ENCODE measurements at places on chromosomes 4 and X.
A peak's percentile ranks its signal among the peaks of the same experiment; 100 is the strongest.

GRCh38 chr4:166259081-166259480 lies 386.0 kb downstream of the TLL1 start:
- no peak for DNase-seq

DNA sequence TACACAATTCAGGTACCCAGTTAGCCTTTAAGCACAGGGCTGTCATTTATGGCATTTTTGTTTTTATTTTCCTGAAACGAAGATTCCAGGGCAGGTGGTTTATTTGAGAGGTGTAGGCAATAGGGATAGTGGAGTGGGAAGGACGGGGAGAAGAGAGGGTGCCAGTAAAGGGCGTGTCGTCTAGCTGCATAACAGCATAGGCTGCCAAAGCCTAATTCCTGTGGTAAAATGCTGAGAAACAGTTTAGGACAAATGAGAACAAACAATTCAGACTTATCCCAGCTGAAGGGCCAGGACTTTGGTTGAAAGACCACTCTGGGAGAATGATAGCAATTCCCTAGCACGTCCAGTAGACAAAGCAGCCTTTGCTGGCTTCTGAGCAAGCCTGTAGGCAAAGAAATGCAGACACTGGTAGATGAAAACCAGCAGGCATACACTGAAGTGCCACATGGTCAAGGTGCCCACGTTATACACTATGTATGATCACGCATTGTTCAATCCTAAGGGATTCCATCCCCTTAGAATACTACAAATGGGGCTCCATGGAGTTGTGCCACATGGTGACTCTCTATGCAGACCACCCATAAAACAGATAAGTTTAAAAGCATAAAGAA lies 70.6 kb downstream of the PKD2 start:
- no peak for DNase-seq

DNA sequence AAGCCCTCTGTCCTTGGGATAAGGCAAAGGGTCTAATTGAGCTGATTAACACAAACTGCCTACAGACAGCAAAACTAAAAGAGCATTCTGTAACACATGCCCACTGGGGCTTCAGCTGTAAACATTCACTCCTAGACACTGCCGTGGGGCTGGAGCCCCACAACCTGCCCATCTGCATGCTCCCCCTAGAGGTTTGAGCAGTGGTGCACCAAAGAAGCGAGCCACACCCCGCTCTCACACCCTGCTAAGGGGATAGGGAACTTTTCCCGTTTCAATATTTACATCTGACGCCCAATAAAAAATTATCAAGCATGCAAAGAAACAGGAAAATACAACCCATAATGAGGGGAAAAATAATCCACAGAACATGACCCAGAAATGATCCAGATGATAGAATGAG lies 46.9 kb upstream of the HSD17B10 start:
- peak; percentile 41 for DNase-seq

- DNase-seq = no peak
Measured at GRCh38 chr4:2296631-2297601, 35.0 kb upstream of the MXD4 start.

DNA sequence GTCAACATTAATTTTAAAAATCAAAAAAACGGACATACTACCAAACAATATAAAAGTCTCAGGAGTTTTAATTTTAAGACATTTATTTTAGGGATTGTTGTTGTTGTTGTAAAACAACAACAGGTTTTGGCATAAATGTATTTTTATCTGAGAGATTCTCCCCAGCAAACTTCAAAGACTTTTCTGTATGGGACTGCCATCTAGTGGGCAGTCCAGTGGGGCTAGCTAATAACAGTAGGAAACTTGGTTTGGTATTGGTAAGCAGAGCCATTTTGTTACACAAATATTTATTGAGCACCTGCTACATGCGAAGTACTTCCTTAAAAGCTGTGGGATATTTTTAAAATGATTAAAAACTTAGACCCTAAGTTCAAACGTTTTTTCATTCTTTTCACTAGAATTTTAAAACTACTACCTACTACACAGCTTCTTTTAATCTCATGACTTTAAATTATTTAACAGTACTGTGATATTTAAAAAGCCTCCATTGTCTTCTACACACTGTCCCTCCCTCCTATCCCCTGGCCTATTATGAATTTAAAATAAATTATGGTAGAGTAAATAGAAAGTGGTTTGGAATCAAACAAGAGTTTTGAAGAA lies 1028.4 kb upstream of the INTU start:
- DNase-seq = no peak

- DNase-seq = no peak
Measured at GRCh38 chr4:188332265-188332664, 193.0 kb downstream of the TRIML1 start.

GRCh38 chrX:45714866-45715265 lies 514.2 kb upstream of the DIPK2B start:
- DNase-seq = no peak

DNA sequence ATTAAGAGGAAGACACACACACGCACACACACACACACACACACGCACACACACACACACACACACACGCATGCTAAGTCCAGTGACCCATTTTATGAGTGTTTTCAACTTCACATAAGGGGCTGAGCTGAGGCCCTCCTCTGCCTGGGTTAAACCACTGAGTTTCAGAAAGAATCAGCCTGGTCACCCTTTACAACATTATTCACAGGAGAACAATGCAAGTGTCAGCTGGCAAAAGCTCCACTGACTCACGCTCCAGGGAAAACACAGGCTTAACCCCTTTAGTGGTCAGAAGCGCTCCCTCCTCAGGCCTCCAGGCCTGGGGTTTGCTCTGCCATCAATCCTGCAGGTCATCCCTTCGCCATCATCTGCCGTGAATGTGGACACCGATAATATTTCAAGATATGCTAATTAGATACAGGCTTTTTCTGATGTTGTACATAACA lies 46.9 kb downstream of the ACOX3 start:
- DNase-seq = no peak

- no peak for DNase-seq
Measured at GRCh38 chr4:142447009-142447408, 399.1 kb downstream of the INPP4B start.

- DNase-seq = no peak
Measured at GRCh38 chrX:133561251-133561650, 146.0 kb upstream of the GPC4 start.

DNA sequence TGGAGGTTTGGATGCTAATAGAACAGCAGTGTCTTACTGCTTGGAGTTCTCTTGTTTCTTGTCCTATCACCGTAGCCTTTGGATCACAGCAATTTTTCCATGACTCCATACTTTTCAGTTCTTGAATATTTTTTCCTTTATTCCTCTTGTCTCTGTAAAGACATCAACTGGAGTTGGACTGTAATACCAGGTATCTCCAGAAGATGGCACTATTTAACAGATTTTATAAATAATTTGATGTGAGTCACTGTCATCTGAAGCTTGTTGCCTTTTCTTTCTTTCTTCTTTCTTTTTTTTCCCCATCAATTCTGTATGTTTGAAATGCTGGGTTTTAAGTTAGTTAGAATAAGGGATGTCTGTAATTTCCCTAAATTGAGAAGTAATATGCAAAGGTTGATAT lies 24.1 kb downstream of the HPRT1 start:
- DNase-seq = no peak

GRCh38 chr4:71533121-71533520 lies 194.3 kb downstream of the SLC4A4 start:
- no peak for DNase-seq

DNA sequence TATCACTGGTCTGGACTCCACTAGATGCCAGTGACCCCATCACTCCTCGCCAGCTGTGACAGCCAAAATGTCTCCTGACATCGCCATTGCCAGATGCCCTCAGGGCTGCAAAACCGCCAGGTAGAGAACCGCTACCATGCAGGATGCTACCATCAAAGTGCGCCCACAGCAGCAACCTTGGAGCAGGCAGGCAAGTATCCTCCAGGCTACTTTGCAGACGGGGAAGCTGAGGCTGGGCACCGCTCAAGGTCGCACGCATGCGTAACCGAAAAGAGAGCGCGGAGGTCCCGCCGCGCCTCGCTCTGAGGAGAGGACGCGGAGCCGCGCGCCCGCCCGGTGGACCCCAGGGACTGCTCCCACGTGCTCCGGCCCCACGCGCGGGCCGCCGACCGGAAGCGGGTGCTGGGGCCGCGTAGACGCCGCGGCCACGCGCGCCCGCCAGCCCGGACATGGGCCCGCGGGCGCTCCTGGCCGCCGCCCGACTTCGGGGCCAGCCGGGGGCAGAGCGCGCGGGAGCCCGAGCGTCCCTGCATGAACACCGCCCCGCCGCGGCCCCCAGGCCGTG lies at the start of gene STS:
STS (plus strand) TSS at position 300 of the 565 bp plus-strand sequence. CDS start 105,488 bp downstream, outside the sequence.
- DNase-seq = peak; percentile 51

DNA sequence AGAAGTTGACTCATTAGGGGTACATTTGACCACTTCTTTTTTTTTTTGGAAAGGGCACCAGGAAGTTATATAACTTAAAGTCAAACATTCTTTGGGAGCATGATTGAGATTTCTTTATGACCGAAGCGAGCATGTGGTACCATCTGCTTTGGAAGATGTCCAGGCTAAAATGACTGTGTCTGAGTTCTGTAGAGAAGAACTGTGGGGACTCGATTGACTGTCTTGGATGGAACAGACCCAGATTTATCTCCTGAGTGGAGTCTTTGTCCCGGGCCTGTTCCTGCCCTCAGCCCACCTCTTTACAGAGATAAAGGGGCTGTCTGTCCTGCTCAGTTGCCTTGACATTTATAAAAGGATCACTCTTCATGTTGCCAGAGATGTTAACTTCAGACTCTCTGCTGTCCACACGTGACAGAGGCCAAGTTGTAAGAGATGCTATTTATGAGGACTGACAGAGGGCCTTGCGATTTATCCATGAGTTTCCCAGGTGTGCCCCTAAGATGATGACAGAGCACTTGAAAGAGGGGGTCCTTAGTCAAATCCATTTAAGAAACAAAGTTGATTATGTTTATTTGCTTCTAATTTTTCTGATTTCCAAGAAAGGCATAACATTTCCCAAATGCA lies 16.8 kb downstream of the SMIM20 start:
- DNase-seq = no peak

- no peak for DNase-seq
Measured at GRCh38 chr4:787561-787981, 38.4 kb downstream of the CPLX1 start.

DNA sequence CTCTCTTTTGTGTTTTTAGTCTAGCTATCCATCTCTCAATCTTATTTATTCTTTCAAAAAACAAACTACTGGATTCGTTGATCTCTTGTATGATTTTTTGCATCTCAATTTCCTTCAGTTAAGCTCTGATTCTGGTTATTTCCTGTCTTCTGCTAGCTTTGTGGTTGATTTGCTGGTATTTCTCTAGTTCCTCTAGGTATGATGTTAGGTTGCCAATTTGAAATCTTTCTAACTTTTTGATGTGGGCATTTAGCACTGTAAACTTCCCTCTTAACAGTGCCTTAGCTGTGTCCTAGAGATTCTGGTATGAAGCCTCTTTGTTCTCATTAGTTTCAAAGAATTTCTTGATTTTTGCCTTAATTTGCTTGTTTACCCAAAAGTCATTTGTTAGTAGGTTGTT lies 15.2 kb upstream of the NEXMIF start:
- DNase-seq = no peak

DNA sequence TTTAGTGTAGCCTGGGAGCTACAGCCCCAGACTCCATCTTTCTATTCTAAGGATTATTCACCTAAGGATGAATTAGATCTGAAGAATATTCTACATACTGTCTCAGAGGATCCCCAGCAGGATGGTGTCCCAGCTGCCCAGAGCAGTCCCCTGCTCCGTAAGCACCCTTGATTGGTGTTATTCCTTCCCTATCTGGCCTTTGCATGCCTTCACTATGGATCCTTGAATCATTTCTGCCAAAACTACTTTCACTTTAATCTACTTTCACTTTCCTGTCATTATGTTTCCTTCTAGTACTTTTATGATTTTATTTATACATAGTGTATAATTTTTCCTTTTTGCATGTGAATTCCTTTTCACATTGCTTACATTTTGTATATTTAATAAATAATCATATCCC lies 39.2 kb downstream of the ARHGAP24 start:
- no peak for DNase-seq

DNA sequence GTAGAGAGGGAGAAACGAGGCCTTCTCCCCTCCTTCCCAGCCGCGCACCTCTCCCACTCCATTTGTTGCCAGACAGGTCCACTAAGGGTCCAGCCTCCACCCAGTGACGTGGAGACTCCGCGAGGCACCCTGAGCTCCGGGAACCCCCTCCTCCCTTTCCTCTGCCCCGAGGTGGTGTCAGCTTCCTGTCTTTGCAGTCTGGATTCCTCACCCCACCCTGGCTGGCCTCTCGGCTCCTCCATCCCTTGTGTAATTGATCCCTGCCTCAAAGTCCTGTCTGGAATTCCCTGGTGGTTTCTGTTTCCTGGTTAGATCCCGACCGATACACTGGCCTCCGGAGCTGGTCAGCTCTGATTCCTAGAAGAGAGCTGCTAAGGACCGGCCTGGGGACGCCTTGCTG lies 105.9 kb upstream of the SCOC start:
- DNase-seq = no peak

Data from body of pancreas (tissue), 4 donors.